ENCODE measurements at places on chromosomes 7 and 10.

- DNase-seq: no peak
Observed at GRCh38 chr7:129883151-129883550, 69.6 kb downstream of the UBE2H start.

GRCh38 chr7:45919231-45919784 lies 1.8 kb downstream of the IGFBP3 start:
- DNase-seq: no peak

- no peak for DNase-seq
Observed at GRCh38 chr10:5924889-5925288, 34.8 kb downstream of the FBH1 start.

DNA sequence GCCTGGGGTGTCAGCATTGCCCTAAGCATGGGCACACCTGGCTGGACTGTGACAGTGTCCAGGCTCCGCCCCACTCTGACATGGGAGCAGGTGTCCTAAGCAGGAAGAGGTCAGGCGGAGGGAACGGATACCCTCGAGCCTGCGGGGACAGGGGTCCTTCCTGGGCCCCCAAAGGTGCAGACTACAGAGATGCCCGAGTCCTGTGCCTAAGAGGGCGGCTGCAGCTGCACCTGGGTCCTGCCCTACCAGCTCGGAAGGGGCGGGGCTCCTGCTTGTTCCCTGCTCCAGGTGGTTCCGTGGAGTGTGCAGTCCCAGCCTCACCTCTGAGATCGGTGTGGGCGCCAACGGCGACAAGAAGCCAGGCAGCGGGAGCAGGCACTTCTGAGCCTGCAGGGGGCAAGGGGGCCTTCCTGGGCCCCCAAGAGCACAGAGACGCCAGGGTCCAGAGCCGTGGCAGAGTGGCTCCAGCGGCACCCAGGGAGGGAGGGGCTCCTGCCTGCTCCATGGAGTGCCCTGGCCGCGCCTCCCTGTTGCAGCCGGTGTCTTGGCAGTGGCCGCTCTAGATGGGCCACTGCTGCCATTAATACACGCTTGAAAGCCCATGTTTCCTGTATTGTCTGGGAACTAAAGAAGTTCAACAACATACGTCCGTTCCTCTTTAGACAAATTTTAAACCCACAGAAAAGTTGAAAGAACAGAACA lies 64.5 kb upstream of the CACNA2D1 start:
- no peak for DNase-seq

GRCh38 chr7:64905133-64905532 lies 2.1 kb downstream of the ZNF273 start:
- DNase-seq: no peak

DNA sequence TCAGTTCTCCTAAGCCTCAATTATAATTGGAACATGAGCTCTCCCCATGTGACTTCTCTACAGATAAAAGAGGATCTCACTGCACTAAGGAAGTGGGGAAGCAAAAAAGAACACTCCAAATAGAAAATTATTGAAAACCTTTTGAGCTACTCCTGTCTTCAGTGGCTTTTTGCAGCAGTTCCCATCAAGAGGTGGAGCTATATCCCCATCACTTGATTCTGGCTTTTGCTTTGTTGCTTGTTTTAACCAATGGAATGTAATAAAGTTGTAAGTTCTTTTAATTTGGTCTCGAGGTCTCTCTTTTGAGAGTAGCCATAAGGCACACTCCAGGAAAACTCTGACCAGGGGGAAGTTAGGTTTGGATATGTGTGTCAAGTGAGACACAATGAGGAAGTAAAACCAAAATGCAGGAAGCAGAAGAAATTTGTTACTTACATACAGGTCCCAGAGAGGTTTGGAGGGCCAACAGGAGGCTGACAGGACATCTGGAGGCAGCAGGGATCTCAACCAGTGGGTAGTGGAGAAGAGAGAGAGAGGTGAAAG lies 569.4 kb downstream of the HTR7 start:
- DNase-seq: no peak

- DNase-seq: no peak
Observed at GRCh38 chr7:50544992-50545391, 20.2 kb downstream of the DDC start.

- DNase-seq: no peak
Observed at GRCh38 chr10:98924526-98924925, 311.1 kb downstream of the HPSE2 start.

- DNase-seq: no peak
Observed at GRCh38 chr7:148856891-148857290, 27.2 kb downstream of the EZH2 start.
